ENCODE measurements at places on chromosomes 3 and 15.

- DNase-seq: no peak
Measured at GRCh38 chr3:150722267-150722666, 18.5 kb upstream of the ERICH6 start.

- no peak for DNase-seq
Measured at GRCh38 chr3:14822670-14823390, 4.1 kb downstream of the FGD5 start.

DNA sequence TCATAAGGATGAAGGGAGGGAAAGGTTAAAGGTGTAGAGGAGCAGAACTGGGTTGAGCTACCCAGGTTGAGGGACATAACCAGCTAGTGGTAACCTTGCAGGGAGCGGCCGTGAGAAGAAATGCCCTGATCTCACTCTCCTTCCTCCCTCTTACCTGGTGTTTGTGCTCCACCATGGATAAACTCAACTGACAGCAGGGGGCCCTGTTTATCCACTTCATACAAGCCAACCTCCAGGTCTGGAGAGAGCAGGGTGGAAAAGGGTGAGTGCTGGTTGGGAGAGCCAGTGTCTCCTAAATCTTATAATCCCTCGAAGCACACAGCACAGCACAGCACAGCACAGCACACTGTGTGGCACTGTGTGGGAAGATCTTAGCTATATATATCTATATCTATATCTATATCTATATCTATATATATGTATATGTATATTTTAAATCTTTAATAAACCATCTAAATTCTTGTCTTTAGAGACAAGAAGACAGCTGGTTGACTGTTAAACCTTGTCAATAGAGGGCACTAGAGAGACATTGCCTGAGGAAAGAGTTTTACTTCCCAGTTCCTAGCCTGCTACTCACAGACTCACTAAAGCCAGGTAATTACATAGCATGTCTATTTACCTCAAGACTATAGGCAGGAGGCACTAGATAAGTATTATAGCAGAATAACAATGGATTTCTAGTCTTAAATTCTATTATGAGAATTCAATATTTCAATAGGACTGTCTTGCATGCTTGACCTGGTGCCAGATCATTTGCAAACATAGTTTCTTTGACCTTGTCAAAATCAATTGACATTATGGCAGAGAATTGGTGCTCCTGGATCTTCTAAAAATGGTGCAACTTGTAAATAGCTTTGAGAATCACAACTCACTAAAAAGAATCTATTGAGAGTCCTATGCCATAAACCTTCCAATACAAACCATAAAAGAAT, 21.7 kb upstream of the FMN1 start:
- DNase-seq: no peak

DNA sequence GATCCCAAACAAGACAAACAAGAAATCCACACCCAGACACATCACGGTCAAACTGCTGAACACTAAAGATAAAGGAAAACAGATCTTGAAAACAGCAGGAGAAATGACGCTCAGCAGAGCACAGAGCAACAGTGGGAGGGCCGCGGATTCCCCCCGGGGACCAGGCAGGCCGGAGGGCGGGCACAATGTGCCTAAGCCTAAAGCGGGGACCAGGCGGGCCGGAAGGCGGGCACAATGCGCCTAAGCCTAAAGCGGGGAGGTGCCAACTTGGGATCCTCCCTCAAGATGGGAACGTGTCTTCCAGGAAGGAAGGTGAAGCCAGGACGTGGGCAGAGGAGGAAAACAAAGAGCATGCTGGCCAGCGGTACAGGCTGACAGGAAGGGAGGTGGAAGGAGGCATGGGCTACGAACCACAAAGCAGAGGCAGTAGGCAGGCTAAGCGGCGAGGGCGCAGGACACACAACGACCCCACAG, 31.1 kb downstream of the CYFIP1 start:
- no peak for DNase-seq

DNA sequence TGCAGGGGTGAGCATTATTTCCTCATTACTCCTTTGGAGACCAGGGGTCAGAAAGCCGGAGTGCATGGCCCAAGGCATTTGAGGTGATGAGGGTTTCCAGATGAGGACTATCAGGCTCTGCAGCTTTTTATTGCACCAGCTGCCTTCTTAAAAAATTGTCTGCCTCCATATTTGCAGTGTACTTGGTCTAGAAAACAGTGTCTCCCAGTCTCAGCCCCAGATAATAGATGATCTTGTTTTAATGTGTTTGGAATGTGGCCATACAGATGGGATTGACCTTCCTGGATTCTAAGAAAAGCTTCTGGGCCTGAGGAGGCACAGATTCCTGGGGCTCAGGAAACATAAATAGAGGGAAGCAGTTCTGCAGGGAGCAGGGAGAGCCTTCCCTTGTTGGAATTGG, 123.3 kb downstream of the GABRG3 start:
- no peak for DNase-seq

- no peak for DNase-seq
Measured at GRCh38 chr15:29724026-29724425, 98.2 kb downstream of the TJP1 start.

DNA sequence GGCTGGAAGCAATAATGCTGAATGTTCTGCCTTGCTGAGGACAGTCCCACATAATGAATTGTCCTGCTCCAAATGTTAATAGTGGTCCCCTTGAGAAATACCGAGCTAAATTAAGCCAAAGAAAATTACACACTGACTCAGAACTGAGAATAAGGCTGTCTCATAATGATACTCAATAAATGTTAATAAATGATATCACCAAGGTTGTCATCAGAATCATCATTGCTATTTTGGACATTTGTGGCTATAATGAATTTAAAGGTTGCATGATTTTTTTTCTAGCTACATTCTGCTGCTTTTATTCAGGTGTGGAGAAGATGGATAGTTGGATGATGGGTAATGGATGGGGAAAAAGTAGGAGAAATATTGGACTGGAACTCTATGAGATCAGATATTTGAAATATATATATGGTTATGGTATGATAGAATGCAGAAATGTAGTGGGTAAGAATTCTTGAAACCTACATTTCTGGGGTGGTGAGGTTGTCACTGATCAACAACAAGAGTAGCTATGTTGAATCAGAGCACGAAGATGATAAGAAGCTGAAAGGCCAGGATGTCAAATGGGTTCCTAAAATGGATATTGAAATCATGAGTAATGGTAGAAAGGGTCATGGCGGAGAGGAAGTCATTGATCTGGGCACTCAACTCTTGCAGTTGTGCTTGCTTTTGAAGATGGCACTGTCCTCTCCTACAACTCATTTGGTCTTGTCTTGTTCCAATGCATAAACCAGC, 12.8 kb downstream of the CHST2 start:
- no peak for DNase-seq

Measured in progenitor cell of endocrine pancreas (in vitro differentiated cells).